Central memory CD8-positive, alpha-beta T cell (primary cell): ENCODE measurements at places on chromosomes 7 and 10.
A peak's percentile ranks its signal among the peaks of the same experiment; 100 is the strongest.

GRCh38 chr10:77545585-77545984 lies 92.0 kb downstream of the KCNMA1 start:
- DNase-seq, result no peak

DNA sequence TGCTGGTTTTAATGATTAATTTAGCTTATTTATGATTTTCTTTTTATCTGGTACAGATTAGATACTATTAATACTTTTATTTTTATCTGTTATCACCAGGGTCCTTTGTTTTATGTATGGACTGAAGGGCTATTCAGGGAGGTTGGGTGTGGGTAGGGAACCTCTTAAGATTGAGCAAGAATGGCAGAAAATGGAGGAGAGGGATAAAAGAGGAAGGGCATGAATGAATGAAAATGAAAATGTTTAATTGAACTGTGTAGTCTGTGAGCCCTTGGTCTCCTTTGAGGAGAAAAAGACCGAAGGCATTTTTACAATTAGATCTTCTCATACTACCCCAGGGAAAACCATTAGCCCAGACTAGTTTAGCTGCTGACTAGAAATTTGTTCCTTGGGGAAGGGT lies 93.1 kb downstream of the CDK14 start:
- no peak for DNase-seq

DNA sequence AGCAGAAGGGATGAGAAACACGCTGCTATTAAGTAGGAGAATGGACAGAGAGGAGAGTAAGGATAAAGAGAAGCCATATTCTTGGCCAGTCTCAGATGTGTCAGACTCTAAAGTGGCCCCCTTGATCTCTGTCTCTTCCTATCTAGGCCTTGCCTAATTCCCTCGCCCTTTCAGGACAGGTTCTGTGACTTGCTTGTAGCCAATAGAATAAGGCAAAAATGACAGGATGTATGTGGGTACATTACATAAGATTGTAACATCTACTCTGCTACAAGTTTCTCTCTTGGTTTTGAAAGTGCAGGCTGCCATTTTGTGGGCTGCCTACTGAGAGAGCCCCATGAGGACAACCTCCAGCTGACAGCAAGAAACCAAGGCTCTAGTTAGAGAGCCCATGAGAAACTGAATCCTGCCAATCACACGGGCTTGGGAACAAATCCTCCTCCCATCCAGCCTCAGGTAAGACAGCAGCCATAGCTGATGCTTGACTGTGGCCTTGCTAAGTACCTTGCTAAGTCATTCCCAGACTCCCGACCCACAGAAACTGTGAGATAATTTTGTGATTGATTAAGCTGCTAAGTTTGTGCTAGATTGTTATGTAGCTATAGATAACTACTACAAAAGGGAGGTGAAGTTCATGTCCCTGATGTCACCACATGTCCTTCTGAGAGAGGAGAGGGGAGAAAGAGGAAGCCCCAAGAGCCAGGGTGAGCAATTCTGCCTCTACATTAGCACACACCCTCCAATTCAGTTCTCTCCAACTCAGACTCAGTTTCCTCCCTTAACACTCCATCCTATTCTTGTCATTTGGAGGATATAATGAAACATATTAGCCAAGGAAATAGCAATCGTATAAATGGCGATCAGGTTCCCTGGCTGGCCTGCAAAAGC lies 185.5 kb downstream of the SGMS1 start:
- no peak for DNase-seq

- DNase-seq, result no peak
Observed at GRCh38 chr10:33066558-33067236, 108.7 kb upstream of the ITGB1 start.

- DNase-seq, result no peak
Observed at GRCh38 chr10:16292366-16292765, 144.4 kb upstream of the PTER start.

- no peak for DNase-seq
Observed at GRCh38 chr10:52256832-52257691, 57.0 kb upstream of the DKK1 start.

DNA sequence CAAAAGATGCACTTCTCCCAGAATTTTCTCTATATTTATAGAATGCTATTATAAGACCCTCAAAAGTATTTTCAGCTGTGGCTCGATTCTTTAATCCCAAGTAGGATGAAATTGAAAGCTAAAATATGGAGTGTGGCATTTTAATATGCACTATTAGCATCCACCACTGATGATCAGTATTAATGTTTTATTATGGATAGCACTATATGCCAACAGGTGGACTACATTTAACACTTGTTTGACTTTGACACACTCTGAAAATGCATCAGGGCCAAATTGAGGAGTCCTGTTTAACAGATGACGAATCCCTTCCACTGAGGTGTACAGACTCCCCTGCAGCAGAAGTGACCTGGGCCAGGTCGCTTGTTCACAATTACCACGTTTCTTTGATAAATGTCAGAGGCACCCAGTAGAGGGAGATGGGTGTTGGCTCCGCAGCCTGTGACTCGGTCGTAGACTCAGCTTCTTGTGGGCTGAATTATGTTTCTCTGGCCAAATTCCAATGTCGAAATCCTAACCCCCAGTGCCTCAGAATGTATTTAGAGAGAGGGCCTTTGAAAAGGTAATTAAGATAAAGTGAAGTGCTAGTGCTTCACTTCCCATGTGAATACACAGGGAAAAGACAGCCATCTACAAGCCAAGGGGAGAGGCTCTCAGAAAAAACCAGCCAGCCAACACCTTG lies 48.1 kb downstream of the WIPF3 start:
- DNase-seq, result no peak

GRCh38 chr7:27083646-27084045 lies 12.2 kb downstream of the HOXA1 start:
- no peak for DNase-seq

DNA sequence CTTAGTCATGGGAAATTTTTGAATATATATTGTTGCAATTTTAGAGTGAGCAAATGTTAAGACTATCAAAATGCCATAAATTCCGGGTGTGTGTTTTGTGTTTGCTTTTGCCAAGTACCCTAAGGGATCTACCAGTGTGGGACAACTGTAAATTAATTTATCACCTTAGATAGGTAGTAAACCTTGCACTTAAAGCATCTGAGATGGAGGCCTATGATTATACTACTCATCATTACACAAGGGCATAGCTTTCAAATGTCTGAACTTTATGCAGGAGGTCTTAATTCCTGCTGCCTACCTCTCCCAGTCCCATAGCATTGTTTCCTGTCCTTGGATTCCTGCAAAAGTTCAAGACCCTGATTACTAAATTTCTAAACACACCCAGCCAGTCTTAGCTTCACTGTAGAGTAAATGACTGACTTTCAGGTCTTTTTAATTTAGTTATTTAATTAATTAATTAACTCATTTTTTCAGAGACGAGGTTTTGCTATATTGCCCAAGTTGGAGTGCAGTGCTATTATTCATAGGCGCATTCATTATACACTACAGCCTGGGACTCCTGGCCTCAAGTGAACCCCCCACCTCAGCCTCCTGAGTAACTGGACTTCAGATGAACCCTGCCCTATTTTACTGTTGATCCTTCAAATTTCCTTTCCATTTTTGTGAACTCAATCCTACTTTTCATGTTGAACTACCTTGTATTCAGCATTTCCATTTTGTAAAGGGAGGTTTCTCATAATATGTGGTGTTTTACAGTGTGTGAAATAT lies 47.0 kb downstream of the THSD7A start:
- no peak for DNase-seq

DNA sequence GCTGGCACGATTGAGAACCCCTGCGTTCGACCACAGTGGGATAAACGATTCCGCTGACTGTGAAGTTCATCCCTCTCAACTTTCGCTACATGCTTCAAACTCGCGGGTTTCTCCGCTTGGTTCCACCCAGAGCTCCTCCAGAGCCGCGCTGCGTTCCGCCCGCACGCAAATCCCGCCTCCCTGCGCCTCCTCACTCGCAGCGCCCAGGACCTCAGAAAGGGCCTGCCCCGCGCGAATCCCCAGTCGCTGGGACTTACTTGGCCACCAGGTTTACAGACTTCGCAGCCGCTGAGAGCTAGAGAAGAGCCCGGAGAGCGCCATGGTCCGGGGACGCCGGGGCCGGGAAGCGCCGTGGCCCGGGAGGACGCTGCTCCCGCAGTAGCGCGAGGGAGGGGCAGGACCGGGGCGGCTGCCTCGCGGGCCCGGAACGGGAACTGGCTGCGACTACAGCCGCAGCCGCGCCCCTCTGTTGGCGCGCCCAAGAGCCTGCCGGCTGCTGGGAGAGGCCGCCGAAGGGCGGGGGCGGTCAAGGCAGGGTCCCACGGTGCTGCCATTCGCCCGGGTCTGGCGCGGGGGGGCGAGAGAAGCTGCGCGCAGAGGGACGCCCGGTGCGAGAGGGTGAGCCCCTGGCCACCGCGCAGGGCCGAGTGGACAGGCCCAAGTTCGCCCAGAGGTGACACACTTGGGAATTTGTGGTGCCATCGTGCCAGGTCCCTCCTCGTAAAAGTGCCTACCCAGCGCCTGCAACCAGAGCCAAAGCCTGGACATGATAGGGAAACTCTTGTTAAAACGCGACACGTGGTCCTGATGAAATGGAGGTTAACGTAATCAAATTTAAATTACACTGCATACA lies at the start of gene NOD1:
Gene NOD1, minus strand, starts transcription at position 436 of the 853 bp plus-strand sequence. CDS start 21,863 bp downstream, outside the sequence.
- DNase-seq, result peak; percentile 36

GRCh38 chr7:100791881-100792666 lies 35.2 kb downstream of the EPHB4 start:
- DNase-seq, result no peak

GRCh38 chr10:22317076-22317370 lies 835 bp downstream of the COMMD3 start:
- DNase-seq, result no peak

DNA sequence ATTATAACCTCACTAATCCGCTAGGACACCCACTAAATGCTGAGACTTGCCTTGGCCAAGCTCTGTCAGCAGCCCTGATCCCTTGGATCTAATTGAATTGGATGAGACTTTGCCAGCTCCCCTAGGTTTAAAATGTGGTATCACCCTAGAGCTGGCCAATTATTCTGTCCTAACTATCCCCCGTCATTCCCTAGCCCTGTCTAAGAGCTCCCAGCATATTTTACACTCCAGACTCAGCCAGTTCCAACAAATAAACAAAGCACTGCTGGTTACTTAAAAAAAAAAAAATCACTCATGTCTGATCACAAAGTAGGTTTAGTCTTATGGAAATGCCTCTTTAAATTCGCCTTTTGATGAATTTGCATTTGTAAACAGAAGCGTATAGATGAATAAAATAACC lies 147.9 kb upstream of the EGR2 start:
- no peak for DNase-seq

DNA sequence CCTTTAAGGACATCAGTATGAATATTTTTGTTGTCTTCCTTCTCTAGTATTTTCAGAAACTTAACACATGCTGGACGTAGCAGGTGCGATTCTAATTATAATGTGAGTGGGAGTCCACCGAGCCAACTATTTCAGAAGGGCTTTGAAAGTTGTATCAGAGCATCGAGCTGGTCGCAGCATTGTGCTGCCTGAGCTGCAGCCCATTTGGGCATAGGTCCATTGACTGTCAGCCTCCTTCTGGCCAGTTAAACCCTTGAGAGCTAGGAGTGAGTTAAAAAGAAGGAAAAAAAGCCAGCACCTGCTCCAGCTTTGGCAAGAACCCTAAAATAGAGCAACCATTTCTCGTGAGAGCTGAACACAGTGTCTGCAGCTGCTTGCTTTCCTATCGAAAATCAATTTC lies 47.8 kb downstream of the SLC35G1 start:
- DNase-seq, result no peak

DNA sequence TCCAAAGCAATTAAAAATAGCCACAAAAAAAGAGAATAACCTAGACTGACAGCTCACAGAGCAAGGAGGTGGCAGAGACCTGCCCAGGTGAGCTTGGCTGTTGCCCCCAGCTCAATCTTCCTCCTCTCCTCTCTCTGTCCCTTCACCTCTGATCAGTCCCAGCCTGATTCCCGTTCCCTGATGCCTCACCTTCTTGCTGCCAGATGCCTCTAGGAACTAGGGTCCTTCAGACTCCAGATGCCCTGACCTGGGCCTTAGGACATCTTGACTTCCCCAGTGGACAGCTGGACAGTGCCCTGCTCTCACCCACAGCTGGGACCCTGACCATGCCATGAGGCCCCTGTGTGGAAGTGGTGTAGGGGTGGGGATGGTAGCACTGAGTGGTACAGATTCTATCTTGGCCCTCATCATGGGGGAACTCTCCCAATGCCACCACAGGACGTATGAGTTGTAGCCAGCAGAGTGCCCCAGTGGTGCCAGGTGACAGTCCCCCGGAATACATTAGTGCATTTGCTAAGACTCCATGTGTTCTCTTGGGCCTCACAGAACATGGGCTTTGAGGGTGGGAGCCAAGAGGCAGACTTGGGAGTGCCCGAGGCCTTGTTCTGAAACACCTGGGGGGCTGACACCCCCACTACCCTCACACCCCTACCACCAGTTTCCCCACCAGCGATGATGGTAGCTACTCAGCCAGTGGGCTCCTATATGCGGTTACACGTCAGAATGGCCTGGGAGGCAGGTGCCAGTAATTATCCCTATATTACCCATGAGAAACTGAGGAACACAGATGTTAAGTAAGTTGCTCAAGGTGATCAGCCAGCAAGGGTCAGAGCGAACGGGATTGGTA lies 2.0 kb downstream of the DEPP1 start:
- DNase-seq, result no peak

- DNase-seq, result no peak
Observed at GRCh38 chr7:11120068-11120664, 146.5 kb downstream of the PHF14 start.

- no peak for DNase-seq
Observed at GRCh38 chr10:102603946-102604345, 40.3 kb upstream of the TRIM8 start.

GRCh38 chr10:73989594-73990150 lies 8.2 kb upstream of the VCL start:
- no peak for DNase-seq

DNA sequence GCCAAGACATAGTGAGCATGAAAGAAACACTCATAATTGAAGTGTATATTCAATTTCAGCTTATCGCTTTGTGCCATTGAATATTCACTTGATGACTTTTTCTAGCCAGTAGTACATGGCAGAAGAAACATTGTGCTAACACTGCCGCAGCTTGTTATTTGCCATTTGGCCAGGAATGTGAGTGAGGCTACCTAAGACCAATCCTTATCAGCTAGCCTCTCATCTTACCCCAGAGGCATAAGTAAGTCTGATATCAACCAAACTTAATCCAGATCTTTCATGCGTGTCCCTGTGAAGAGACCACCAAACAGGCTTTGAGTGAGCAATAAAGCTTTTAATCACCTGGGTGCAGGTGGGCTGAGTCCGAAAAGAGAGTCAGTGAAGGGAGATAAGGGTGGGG lies 586.0 kb upstream of the MBL2 start:
- DNase-seq, result no peak

- DNase-seq, result no peak
Observed at GRCh38 chr10:130458509-130458908, 322.3 kb downstream of the GLRX3 start.

- no peak for DNase-seq
Observed at GRCh38 chr10:5413012-5413938, 918 bp downstream of the NET1 start.

DNA sequence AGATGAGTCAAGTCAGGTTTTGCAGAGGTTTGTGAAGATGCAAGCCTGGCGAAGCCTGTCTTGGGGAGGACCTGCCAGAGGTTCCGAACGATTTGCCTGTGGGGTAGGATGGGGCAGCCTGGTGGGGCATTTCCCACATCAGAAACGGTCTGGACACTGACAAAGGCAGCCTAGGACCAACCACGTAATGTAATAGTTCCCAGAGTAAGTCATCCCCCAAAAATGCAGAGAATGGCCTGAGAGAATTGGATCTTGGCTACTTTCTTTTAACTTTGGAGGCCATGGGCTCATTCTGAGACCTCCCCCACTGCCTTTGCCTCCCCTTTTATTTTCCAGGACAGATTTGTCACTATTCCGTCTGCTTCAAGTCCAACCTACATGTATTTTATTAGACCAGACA lies 168.9 kb upstream of the SH2B2 start:
- no peak for DNase-seq
